ENCODE measurements at places on chromosomes 13 and 19.

DNA sequence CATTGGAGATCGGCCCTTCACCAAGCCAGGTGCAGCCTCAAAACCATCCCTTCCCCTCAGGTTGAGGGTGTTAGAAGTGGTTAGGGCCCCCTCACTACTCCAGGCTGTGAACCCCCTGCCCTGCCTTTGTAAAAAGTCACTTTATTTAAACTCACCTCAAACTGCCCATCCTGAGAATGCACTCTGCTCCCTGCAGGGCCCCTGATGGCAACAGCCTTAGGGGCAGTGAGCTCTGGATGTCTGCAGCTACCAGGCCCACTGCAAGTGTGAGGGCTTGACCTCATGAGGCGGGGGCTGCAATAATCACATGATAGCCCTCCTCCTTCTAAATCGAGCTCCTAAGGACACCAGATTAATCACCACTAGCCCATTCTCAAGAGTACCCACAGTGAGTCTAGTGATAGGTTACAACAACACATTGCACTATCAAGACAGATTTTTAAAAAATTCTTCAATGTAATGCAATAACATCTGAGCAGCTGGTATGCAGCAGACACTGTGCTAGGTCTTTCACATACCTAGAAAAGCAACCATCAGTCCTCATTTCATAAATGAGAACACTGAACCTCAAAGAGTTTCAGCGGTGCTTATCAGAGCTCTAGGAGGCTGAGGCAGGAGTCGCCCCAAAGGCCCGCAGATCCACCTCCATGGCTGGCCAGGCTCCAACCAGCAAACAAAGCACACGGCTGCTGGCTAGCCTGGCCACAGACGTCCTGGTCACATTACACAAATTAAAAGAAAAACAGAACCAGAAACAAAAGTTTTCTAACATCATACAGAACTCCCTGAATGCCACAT lies 26.0 kb downstream of the SLC7A1 start:
- no peak for DNase-seq

GRCh38 chr19:7534531-7535046 lies 928 bp upstream of the PNPLA6 start:
- DNase-seq = peak; percentile 30

GRCh38 chr13:103100830-103101229 lies 34.6 kb upstream of the SLC10A2 start:
- DNase-seq = no peak

GRCh38 chr19:4583961-4584669 lies 24.6 kb upstream of the SEMA6B start:
- DNase-seq = no peak

- DNase-seq = no peak
These were observed 13.3 kb downstream of the KCNC3 start for GRCh38 chr19:50315773-50316448.

DNA sequence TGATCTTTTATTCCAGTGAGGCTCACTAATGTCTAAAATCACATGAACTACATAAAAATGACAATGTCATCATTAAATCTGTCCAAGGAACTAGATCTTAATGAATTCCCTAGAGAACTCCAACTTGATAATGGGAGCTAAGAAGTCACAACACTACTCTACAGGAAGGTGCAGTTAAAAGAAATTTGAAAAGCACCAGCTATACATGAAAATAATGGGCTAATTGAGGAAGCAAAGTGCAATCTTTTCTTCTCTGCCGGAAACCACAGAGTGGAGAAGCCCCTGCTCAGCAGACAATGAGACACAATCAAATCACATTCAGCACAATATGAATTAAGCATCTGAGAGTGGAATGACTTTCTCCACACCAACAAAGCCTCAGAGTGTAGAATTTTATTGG lies 261.7 kb downstream of the LHFPL6 start:
- no peak for DNase-seq

GRCh38 chr13:26759907-26760831 lies at the start of gene GPR12:
GPR12 (minus strand) TSS chr13:26760786; CDS start chr13:26759827, 959 bp downstream.
- no peak for DNase-seq

DNA sequence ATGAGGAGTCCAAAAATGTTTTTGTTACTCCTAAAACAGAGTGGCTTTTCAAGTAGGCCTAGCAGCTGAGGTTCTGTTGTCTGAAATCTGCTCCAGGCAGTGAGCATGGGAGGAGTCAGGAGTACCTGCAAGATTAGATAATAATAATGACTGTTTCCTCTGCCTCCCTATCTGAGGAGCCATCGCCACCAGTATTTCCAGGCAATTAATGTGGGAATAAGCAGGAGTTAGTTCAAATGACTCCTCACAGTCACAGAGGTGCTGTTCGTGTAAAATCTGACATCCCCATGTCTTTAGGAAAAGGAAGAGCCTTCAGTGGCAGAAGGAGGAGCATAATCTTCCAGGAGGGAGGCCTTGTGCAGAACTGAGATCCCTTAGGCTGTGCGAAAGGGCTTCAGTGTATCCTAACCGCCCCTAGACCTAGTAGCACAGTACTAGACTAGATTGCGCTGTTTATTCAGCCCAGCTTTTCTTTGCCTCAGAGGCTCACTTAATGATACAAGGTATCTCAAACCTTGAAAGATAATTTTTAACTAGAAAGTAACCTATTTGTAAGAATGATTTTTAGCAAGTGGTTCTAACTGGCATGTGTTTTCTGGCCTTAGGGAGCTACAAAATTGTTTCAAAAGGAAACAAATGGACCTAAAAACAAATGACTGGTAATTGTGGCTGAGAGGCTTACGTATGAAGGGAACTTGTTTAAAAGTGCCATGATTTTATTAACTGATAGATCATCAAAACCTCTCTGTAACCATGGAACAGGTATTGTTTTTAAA lies 49.0 kb downstream of the FREM2 start:
- DNase-seq = no peak

GRCh38 chr19:18708452-18709231 lies 25.2 kb downstream of the CRTC1 start:
- no peak for DNase-seq

DNA sequence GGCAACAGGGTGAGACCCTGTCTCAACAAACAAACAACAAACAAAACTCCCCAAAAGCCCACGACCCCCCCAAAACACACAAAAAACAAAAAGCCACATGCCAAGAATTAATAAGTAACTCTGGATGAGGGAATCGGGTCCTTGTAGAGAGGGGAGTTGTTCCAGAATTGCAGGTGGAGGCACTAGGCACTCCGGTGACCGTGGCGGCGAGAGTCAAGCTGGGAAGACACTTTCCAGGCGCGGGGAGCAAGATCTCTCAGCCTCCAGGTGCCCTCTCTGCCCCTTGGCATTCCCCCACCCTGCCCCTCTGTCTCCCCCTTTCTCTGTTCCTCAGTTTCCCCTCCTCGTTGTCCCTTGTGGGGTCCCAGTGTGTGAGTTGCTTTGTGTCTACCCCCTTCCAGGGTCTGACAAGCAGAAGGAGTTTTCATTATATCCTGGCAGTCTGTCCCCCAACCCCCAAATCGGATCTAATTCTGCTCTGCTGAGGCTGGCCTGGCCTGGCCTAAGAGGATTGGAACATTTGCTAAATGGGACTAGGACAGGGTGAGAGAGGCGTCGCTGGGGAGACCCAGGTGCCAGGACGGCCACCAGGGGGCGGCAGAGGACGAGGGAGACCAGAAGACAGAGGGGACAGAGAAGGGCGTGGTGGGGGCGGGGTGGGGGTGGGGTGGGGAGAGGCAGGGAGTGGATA lies 8.3 kb upstream of the CRX start:
- peak; percentile 79 for DNase-seq

- no peak for DNase-seq
These were observed 634.4 kb upstream of the KLF12 start for GRCh38 chr13:74768521-74769085.

- DNase-seq = no peak
These were observed 25.8 kb downstream of the PNPLA6 start for GRCh38 chr19:7561325-7561724.

- DNase-seq = no peak
These were observed 1.8 kb downstream of the APOC4 start for GRCh38 chr19:44943801-44944249.

DNA sequence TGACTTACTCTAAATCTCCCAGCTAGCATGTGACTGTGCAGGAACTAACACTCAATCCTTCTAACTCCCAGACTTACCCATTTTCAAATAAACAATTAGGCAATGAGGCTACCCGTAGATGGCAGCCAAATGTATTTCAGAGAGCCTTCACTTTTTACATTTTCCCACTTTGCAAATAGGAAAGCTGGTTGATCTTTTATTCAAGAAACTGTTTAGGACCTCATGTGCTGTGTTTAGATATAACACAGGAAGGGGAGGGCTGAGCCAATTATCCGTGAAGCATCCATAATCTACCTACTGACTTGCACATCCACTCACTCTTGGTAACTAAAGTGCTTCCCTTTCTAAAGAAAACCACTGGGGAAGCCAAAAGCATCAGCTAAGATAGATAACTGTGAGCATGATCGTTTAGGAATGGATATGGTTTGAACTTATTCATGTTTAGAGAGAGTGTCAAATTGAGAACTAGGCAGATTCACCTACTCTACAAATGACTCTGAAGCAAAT lies 33.4 kb downstream of the MBNL2 start:
- no peak for DNase-seq

DNA sequence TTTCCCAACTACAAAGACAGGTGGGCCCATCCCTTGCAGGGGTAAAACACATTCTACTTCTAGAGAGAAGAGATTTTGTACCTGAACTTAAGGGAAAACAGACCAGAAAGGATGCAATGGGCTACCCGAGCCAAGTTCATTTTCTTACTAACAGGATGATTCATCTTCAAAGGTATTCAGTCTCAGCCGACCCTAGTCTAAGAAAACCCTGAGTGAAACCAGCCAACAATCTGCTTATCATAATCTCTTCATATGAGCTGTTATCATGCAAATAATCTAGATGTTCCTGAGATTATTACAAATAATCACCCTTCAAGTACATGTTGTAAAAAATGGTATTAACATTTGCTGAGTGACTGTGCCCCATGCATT lies 15.6 kb downstream of the PABPC3 start:
- no peak for DNase-seq

GRCh38 chr19:14250870-14251269 lies 44.9 kb upstream of the ADGRL1 start:
- DNase-seq = no peak

- DNase-seq = no peak
These were observed 121.2 kb downstream of the LMO7 start for GRCh38 chr13:75757336-75757735.

- DNase-seq = no peak
These were observed 930.5 kb upstream of the SLITRK1 start for GRCh38 chr13:84812789-84813188.

DNA sequence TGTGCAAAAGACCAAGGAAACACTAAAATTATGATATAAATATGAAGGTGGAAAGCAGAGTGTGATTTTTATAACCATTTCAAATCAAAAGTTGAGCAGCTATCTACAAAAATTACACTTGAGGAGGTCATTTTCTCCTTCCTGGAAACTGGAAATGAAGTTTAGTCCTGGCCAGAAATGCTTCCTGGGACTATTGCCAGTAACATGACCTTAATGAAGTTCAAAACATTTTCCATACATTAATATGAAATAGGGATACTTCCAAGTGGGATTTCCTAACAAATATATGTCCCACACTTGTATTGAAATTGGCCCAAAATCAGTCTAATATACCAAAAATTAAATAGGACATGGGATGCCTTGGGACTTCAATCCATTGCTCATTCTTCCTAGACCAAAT lies 1556.8 kb upstream of the MIR17HG start:
- no peak for DNase-seq

DNA sequence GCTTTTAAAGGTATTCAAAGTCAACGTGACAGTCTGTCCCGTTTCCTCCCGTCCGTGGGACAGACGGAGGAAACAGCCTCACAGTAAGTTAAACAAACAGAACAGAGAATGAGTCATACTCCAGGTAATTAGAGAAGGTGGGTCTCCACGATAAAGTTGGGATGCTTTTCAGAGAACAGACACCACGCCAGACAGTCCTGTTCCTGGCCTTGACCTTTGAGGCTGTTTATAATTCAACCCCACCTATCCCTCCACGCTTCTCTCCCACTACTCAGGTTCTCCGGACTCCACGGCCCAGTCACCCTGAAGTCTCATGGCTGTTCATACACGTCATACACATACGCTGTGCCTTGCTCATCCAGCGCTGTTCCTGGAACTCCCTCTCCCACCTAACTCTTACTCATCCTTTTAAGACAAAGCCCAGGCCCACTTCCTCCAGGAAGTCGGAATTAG lies 42.5 kb downstream of the ARHGEF18 start:
- no peak for DNase-seq

GRCh38 chr19:4556597-4557127 lies 2.8 kb downstream of the SEMA6B start:
- DNase-seq = no peak

DNA sequence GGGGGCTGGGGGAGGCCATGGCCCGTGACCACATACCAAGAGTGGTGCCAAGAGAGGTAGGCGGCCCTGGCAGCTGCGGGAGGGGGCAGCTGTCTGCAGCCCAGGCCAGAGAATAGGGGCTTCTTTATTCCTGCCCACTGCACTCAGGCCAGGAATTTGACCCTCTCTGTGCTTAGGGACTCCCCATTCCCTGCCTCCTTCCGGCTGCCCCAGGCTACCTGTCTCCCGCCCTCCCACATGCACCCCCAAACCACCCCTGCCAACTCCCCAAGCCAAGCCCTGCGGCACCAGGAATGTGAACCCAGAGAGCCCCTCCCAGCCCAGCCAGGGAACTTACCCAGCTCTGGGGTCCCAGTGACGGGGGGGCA lies 687 bp downstream of the PLEKHA4 start:
- DNase-seq = no peak

- no peak for DNase-seq
These were observed 545 bp downstream of the LIPE start for GRCh38 chr19:42426643-42427042.

DNA sequence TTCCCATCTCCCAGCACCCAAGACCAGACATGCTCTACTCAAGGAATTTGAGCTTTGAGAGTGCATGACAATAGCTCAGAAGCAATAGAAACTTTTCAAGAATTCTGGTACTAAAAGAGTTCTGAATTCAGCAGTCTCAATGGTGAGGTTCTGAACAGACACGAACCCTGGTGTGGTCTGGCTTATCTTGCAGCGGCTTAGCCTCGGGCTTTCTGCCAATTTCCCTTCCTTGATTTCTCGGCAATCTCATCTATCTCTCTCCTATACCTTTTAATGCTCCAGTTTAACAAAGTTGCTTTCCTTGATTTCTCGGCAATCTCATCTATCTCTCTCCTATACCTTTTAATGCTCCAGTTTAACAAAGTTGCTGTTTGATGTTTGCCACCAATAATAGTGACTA lies 174.6 kb downstream of the SPRY2 start:
- DNase-seq = no peak

GRCh38 chr19:50358483-50359327 lies 6.7 kb downstream of the NAPSA start:
- DNase-seq = peak; percentile 69

DNA sequence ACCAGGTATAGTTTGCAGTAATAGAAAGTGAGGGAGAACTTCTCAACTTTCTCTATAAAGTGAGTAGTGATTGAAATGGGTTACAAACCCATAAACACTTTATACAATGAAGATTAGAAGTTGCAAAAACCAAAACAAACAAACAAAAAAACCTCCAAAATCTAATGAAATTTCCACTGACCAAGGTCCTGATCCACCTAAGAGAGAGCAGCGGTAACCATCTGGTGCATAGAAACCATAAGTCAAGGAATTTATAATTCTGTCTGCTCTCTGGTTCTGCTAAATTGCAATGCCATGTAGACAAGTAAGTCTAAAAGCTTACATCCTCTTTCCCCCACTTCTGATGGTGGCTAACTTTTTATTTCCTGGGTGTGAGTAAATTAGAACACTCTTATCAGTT lies 463.4 kb downstream of the EFNB2 start:
- DNase-seq = no peak

- DNase-seq = no peak
These were observed 11.1 kb downstream of the HSH2D start for GRCh38 chr19:16154557-16154956.
